Naive B cell (primary cell): ENCODE measurements at places on chromosomes 3 and 15. TPM values are rescaled to one million over a fixed set of nuclear protein-coding genes. Genes with fewer than 3 reads are reported as not detected.
A peak's percentile ranks its signal among the peaks of the same experiment; 100 is the strongest.

DNA sequence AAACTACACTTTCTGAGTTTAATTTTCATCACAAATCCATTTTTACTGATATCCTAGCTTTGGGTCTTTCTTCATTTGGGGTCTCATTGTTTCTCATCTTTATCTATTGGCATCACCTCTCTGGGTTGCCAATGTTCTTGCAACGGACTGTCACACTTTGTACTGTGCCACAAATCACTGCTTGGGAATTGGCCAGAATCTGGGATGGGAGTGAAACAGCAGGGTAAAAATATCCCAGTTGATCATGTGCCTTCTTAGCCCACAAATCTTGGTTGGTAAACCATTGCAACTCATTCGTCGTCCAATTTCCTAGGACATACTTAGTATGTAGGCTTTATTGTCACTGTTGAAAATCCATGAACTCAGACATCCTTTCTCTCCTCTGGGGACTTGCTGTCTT is 698.5 kb downstream of the OTOL1 start:
- no peaks in the 10 kb centered on the region for H3K4me1 ChIP-seq
- no peak overlapping the region for H3K27ac ChIP-seq
- H3K4me3 ChIP-seq = no peak overlapping the region
- H3K36me3 ChIP-seq = no peaks in the 10 kb centered on the region
- H3K27me3 ChIP-seq = no peaks in the 10 kb centered on the region
- DNase-seq = no peak

GRCh38 chr3:107928084-107928445 is 162.8 kb downstream of the CD47 start:
- peaks cover 10% of the 10 kb centered on the region for H3K36me3 ChIP-seq
- no peak overlapping the region for H3K27ac ChIP-seq
- peak overlapping the region; percentile 93 for H3K4me3 ChIP-seq
- no peaks in the 10 kb centered on the region for H3K4me1 ChIP-seq
- DNase-seq = no peak

DNA sequence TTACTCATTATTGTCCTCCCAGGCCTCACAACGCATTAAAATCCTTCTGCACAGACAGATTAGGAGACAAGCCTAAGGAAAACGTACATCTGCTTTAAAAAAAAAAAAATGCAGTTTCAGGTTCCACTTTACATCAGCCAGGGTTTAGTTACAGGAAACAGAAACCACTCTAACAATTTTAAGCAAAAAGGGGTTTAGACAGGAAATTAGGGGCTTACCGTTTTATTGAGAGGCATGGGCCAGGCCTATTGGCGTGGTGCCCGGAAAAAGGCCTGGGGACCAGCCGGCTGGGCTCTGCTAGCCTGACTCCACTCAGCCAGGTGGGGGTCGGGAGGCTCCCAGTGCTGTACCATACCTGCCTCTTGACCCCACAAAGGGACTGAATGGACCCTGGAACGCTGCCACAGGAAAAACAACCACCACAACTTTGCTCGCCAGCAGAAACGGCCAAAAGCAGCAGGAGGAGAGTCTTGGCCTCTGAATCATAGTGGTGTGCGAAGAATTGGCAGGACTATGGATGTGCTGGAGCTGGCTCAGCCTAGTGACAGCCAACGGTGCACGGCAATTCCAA is 124.3 kb downstream of the CHSY1 start:
- DNase-seq = peak; percentile 70
- H3K36me3 ChIP-seq = peaks cover 4% of the 10 kb centered on the region
- H3K27me3 ChIP-seq = no peaks in the 10 kb centered on the region
- peak overlapping the region; percentile 99 for H3K27ac ChIP-seq
- peaks cover 78% of the 10 kb centered on the region for H3K4me1 ChIP-seq

Gene CFAP100
- not detected for polyA plus RNA-seq

Gene CCR9
- 1.7 TPM for polyA plus RNA-seq

Gene PLD1
- not detected for polyA plus RNA-seq

Gene CASR
- not detected for polyA plus RNA-seq

Gene UBAP1L
- 0.52 TPM for polyA plus RNA-seq
